ENCODE measurements at places on chromosomes 2 and 18.

DNA sequence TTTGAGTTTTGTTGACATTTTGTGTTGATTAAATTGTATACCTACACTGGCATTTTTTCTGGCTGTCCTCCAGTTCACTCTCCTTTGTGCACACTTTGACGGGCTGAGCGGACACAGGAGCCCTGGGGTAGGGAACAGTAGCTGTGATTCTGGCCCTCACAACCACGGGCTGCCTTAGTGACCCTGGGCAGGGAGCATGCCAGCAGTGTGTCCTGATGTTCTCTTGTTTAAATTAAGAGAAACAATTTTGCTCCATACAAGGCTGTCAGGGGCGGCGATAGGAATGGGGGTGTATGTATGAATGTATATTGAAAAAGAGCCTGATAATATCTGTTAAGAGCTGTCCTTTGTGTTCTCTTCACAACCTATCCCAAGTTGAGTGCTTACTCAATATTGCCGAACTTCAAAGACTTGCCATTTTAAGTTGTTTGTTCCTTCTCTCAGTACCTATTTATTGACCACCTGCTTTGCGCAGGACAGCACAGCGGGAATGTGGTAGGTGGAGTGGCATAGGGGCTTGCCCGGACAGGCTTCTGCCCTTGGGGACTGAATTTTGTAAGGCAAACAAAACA lies 103.7 kb upstream of the EML6 start:
- DNase-seq: no peak

- no peak for DNase-seq
Measured at GRCh38 chr2:164719996-164720941, 99.0 kb upstream of the GRB14 start.

DNA sequence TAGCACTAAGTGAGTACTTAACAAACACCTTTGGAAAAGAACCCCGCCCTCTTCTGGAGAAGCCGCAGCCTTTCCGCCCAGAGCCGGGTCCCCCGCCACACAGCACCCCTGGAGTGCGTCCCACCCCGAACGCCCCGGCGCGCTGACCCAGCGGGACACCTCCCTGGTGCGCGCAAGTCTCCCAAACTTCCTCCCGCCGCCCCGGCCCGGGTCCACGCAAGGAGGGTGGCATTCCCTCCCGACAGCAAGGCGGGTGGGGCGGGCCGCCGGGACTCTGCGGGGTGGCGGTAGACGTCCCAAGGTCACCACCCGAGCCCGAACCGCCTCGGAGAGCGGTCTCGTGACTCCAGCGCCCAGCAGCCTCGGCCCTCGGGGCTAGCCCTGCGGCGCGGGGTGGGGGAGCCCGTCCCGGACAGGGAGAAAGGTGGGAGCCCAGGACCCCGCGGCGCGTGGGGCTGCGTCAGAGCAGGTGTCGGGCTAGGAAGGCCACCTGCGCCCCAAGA lies 598 bp downstream of the CCDC93 start:
- no peak for DNase-seq

DNA sequence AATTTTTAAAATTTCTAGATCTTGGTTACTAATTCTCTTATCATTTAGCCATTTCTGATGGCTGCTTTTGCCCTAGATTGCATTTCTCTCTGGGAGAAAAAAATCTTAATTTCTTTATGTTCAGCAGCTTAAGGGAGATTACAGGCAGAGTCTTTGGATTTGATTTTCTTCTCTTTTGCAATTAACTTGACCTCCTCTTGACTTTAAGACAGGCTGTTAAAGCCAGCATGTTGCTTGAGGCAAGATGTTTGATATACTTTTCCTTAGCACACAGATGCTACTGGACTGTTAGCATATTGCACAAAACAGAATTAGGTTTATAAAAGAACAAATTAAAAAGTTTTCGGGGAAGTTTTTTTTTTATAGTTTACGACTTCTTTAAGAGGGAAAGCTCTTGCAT lies 50.0 kb downstream of the XRCC5 start:
- DNase-seq: no peak

- no peak for DNase-seq
Measured at GRCh38 chr2:190637281-190637734, 11.6 kb upstream of the NAB1 start.

DNA sequence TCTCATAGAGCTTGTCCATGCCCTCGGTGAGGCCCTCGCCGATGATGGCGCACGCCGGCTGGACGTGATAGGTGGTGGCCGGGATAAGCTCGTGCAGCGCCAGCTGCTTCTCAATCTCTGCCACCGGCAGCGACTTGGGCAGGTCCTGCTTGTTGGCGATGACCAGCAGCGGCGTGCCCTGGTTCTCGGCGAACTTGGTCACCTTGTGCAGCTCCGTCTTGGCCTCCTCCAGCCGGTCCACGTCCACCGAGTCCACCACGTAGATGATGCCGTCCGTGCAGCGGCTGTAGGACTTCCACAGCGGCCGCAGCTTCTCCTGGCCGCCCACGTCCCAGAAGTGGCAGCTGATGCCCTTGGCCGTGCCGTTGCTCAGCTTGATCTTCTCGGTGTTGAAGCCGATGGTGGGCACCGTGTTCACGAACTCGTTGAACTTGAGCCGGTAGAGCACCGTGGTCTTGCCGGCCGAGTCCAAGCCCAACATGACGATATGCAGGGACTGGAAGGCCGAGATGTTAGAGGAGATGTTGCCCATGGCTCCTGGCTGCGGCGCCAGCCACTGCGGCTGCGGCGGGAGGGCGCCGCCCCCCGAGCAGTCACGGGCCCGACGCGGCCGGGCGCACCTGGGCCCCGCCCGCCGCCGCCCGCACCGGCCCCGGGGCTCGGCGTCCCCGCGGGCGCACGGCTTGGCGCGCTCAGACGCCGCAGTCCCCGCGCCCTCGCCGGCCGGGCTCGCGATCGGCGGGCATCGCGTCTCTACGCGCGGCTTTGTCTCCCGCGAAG lies 636 bp downstream of the ARL4C start:
- no peak for DNase-seq

GRCh38 chr2:54685263-54685775 lies 38.1 kb upstream of the EML6 start:
- DNase-seq: no peak

DNA sequence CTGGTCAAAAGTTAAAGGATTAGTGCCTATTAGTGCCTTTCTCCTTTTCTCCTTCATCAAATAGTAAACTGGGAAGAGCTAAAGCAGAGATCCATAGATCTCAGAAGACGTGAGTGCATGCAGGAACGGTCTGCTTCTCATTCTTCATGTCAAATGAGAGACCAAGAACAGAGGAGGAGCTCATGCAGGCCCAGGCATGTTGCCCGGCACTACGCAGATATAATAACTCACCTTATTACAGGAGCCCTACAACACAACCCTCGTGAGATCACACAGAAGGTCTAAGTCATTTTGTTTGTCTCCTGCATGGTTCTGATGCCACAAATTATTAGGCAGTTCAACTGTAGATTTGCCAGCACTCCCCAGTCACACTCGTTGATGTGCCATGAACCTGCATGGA lies 71.8 kb downstream of the CMPK2 start:
- DNase-seq: no peak

- no peak for DNase-seq
Measured at GRCh38 chr2:226267516-226268289, 531.9 kb downstream of the IRS1 start.

DNA sequence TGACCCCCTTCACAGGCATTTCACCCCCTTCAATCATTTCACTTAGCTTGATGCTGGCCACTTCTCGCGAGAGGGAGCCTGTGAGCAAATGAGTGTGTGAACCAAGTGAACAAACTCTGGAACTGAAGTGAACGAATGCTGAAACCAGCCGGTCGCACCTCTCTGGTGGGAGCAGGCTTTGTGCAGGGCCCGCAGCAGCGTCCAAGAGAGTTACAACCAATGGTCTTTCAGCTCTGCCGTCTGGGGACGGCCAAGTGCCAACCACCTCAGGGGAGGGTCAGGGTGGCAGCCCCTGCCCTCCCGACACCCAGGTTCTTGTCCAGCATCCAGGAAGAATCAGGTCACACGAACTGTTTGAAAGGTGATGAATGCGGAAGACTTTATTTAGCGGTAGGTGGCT lies 764.0 kb downstream of the SUCLG1 start:
- no peak for DNase-seq

GRCh38 chr18:34704823-34705222 lies 5.3 kb upstream of the DTNA start:
- DNase-seq: no peak

GRCh38 chr2:7016601-7017211 lies 99.5 kb downstream of the RNF144A start:
- no peak for DNase-seq
